ENCODE measurements at places on chromosomes 1 and 21.

DNA sequence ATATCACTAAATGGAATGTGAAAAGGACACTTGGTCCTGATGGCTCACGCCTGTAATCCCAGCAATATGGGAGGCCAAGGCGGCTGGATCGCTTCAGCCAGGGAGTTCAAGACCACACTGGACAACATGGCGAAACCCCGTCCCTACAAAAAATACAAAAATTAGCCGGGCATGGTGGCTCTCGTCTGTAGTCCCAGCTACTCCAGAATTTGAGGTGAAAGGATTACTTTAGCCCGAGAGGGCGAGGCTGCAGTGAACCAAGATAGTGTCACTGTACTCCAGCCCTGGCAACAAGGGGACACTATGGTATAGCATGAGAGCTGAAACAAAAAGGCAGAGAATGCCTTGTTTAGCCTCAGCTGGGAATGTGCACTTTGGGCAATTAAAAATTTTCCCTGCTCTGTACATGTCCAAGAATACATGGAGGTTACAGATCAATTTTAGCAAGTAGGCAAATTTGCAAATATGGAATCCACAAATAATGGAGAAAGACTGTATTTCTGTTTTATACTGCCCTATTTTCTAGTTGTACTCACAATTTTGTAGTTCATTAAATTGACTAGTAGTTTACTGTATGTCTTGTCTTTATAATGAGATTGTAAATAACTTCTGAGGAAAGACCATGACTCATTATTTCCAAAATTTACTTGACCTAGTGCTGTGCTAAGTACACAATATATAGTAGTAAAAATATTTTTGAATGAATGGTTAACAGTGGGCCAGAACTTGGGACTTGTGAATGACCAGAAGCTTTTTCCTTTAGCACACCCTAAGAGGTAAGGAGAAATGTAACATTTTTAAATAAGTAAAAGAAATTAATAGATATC is 2.0 kb upstream of the ANGEL2 start:
- no peak for DNase-seq

DNA sequence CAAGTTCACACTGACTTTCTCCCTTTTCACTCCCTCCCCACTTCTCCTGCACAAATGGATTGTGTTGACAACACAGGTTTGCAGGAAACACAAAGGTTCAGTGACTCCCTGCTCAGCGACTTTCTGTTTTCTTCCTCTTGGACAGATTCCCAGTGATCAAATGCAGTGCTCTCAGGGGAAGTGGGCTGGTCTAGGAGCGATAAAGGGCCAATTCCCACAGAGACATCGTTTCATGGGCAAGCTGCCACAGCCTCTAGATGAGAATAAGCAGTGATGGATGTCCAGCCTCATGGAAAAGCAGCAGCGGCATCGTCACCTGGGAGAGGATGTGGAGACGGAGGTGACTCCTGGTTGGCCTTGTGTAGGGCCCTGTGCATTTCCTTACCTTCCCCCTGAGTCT is 30.6 kb downstream of the FYB2 start:
- no peak for DNase-seq

GRCh38 chr1:115184260-115184950 is 95.1 kb upstream of the TSPAN2 start:
- DNase-seq, result no peak

GRCh38 chr1:53320646-53321045 is 7.2 kb downstream of the LRP8 start:
- no peak for DNase-seq

DNA sequence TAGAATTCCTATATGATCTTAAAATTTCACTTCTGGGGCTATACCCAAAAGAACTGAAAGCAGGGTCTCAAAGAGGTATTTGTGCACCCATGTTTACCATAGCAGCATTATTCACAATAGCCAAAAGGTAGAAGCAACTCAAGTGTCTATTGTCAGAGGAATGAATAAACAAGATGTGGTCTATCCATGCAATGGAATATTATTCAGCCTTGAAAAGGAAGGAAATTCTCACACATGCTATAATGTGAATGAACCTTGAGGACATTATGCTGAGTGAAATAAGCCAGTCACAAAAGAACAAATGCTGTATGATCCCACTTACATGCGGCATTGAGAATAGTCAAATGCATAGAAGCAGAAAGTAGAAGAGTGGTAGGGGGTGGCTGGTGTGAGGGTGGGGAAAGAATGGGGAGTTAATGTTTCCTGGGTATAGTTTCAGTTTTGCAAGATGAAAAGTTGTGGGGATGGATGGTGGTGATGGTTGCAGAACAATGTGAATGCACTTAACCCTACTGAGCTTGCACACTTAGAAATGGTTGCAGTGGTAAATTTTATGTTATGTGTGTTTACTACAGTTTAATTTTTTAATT is 122.4 kb downstream of the TOMM20 start:
- DNase-seq, result no peak

GRCh38 chr1:59635097-59635496 is 179.7 kb upstream of the HOOK1 start:
- no peak for DNase-seq

- no peak for DNase-seq
Measured at GRCh38 chr1:52098139-52098871, 42.2 kb downstream of the BTF3L4 start.

DNA sequence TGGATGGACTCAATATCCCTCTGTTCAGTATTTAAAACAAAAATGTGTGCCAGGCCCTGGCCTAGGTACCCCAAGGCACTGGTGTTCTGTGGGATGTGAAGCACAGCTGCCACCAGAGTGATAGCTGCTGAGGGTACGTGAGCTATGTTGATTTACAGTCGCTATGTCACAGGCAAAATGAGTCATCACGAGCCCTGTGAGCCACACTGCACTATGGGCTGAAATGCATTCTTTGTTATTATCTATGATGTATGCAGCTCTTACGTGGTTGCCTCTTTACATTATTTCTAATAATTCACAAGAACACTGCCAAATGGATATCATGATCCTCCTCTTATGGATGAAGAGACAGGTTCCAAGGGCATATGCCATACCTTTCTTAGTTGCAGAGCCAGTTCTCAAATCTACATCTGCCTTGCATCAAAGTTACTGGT is 2.1 kb downstream of the TEX38 start:
- DNase-seq, result no peak

- DNase-seq, result no peak
Measured at GRCh38 chr1:197481101-197481500, 213.0 kb downstream of the CRB1 start.

DNA sequence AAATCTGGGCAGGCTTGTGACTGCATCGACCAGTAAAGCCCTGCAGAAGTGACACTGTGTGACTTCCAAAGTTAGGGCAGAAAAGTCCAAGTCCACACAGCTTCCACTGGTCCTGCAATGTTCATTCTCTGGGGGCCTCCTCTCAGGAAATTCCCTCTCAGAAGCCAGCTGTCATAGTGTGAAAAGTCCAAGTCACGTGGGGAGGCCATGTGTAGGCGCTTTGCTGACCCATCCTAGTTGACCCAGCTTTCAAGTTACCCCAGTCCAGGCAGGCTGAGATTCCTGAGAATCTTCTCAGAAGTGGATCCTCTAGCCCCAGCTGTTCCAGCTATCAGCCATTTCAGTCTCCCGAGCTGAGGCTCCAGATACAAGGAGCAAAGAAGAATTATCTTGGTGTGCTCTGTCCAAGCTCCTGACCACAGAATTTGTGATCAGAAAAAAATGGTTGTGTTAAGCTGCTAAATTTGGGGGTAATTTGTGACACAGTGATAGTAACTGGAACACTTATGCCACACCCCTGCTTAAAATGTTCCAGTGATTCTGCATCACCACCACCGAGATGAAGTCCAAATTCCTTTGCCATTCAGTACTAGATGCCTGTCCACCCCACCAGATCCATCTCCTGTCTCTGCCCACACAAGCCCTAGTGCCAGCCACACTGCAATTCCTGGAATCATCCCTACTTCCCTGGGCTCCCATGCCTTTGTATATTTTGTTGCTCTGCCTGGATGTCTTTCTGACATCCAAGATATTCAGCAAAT is 2.5 kb upstream of the STUM start:
- no peak for DNase-seq

GRCh38 chr1:207497941-207498340 is 2.0 kb downstream of the CR1 start:
- no peak for DNase-seq

GRCh38 chr1:43448955-43449707 is 4.6 kb downstream of the HYI start:
- DNase-seq, result no peak

DNA sequence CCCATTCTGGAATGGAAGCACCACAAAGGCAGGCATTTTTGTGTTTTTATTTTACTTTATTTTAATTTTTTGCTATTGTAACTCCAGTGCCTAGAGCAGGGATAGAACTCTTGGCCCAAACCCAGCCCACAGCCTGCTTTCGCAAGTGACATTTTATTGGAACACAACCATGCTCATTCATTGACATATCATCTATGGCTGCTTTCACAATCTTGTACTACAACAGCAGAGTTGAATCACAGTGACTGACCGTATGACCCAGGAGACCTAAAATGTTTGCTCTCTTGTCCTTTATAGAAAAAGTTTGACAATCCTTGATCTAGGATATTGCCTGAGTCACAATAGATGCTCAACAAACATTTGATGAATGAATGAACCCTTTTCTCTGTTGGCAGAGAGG is 83.9 kb upstream of the ATP1A1 start:
- DNase-seq, result no peak
